ENCODE measurements at places on chromosomes 7 and 10.

- no peak for DNase-seq
Observed at GRCh38 chr7:41877118-41877517, 174.2 kb upstream of the INHBA start.

DNA sequence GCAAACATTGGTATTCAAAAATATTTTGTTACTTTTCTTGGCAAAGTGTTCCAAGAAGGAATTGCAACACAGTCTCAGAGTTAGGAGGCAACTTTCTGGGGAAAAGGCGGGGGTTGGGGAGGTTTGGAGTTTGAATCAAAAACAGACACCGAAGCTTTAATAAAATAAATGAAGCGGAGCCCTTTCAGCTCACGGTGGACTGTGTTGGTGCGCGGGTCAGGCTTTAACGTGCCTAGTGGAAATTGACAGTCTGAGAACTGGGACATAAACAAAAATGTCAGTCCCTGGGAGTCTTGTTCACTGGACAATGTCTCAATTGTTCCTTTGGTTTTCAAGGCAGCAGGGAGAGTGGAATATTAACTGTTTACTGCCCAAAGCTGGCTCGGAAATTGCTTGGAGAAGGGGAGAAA, 109.3 kb downstream of the TCF7L2 start:
- DNase-seq, result no peak

DNA sequence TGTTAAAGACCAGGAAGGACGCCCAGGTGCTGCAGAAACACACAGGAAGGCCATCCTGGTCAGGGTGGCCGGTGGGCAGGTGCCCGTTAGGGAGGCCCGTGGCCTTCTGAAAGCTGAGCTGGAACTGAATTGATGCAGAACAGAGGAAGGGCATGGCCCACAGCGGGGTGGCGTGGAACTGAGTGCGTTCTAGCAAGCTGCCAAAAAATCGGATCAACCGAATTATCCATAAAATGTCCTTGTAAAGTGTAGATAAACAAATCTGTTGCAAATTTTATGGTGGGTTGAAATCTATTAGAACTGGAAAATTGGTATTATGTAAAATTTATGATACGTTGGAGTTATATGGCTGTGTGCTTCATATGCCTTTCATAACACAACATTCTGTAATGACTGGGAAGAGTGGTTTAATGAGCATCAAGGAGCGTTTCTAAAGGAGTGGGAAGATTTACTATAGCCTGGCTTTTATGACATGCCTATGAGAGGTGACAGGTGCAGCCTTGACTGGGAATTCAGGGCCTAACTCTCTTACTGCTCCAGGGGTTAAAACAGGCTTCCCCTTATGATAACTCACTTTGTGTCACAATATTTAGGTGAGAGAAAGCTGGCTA, 108.1 kb downstream of the GPR26 start:
- DNase-seq, result no peak

- DNase-seq, result no peak
Observed at GRCh38 chr7:128447941-128448564, 7.6 kb upstream of the HILPDA start.

GRCh38 chr7:143245123-143245522, 18.1 kb upstream of the GSTK1 start:
- peak; percentile 65 for DNase-seq

- no peak for DNase-seq
Observed at GRCh38 chr10:124909563-124909962, 32.4 kb upstream of the ZRANB1 start.

DNA sequence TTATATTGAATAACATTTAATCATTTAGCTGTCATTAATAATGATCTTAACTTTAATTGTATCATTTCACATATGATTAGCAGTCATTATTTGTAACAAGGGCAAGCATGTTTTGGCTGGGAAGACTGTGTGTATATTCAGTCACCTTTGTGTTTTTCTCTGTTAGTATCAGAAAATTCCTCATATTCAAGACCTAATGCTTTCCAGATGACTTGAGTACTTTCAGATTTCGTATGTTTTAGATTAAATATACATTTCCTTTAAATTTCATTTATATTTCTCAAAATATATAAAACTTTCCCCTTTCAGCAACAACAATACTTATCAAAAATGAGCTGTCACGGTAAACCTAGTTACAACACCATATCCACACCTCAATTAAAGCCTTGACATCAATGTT, 6.3 kb upstream of the CACNA2D1 start:
- no peak for DNase-seq

DNA sequence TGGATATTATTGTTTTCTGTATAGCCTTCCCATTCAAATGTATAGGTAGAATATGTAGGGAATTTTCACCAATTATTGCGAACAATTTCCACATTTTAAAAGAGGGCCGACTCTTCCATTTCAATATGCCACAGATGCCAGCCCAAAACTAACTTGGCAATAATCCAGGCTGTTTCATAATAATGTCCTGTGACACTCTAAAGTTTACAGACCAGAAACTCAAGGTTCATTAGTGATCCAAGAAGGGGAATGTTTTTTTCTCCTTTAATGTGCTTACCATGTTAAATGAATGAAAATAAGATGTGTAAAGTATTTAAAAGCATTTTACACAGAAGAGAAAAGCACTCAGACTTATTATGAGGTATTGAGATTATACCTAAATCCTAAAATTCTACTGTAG, 63.0 kb upstream of the FAM3C start:
- DNase-seq, result no peak

Measured in CD4-positive, alpha-beta T cell treated with Interleukin-4 for 4 hours (primary cell).